ENCODE measurements at places on chromosomes 3 and 15.
A peak's percentile ranks its signal among the peaks of the same experiment; 100 is the strongest.

DNA sequence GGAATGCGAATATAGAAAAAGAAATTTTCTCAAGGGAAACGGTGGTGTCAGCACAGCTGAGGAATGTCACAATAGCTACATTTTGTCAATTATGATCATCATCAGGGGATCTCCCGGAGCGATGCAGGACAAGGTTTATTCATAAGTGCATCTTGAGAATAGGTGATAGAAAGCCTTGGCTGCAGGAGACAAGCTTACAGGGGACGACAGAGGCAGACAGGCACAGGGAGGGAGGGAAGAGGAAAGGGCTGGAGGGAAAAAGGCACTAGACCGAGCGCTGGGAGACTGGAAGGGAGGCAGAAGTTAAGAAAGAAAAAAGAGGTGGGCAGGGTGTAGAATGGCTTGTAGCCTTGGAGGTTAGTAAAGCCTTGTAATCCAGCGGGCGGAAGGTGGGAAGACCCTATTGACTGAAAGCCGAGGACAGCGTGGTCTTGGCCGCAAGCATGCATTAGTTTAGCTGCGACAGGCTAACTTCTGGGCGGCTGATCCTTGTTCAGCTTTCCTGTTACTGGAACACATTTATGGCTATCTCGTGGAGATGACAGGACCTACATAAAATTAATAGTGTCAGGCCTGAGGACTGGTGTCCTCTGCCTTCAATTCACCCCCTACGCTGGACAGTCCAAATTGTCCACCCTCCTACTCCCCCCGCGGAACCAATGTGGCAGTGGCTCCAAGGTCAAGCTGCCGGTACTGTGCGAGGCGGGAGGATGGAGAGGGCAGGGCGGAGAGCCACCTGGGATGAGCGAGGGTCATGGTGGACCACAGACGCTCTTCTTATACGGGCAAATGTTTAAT is 1.4 kb upstream of the NECTIN3 start:
- no peak for DNase-seq

- no peak for DNase-seq
These were observed 271.0 kb upstream of the GADL1 start for GRCh38 chr3:31165399-31165860.

DNA sequence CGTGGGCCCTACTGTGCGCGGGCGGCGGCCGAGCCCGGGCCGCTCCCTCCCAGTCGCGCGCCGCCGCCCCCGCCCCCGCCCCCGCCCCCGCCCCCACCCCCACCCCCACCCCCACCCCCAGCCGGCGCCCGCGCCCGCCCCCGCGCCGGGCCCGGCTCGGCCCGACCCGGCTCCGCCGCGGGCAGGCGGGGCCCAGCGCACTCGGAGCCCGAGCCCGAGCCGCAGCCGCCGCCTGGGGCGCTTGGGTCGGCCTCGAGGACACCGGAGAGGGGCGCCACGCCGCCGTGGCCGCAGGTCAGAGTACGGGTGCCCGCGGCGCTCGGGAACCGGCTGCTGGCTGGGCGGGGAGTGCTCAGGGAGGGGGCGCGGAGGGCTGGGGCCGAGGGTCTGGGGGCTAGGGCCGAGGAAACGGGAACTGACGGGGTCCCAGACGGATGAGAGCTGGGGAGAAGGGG is 1.1 kb upstream of the PPARG start:
- DNase-seq = no peak

DNA sequence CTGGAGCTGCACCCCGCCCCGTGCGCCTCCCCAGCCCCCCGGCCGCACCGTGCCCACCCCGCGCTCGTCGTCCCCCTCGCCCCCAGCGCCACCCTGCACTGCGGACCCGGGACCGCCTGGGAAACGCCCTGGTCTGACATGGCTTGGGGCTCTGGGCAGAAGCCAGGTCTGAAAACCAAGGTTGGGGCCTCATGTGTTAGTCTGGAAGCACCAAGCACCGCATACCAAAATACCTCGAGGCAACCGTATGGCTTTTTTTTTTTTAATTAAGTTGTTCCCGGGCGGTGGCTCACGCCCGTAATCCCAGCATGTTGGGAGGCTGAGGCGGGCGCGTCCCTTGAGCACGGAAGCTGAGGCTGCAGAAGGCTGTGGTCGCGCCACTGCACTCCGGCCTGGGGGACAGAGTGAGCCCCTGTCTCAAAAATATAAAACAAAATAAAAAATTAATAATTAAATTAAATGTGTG is 91.5 kb upstream of the CHD2 start:
- peak; percentile 32 for DNase-seq

GRCh38 chr15:88913017-88913849 is at the start of gene MFGE8:
Gene MFGE8, minus strand, starts transcription at chr15:88913379. Its CDS starts 60 bp downstream, at chr15:88913319.
- DNase-seq = peak; percentile 63

- DNase-seq = no peak
These were observed 5.8 kb downstream of the SLC12A6 start for GRCh38 chr15:34331809-34332208.

DNA sequence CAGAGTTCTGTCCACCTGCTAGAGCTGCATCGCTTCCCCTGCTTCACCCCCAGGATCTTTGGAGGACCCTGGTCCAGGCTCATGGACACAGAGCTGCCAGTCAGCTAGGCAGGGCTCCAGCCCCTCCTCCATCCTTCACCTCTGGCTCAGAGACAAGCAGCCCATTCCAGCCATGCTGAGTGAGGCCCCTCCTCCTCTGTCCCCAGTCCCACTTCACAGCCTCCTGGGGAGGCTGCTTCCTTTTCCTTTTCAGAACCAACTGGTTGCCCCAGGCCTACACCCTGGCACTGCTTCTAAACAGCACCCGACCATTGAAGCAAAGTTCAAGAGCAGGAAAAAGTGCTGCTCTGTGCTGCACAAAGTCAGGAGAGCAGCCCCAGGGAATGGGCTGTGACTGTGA is 22.2 kb downstream of the IQSEC1 start:
- no peak for DNase-seq

GRCh38 chr3:66390013-66390412 is 110.8 kb downstream of the LRIG1 start:
- DNase-seq = no peak

DNA sequence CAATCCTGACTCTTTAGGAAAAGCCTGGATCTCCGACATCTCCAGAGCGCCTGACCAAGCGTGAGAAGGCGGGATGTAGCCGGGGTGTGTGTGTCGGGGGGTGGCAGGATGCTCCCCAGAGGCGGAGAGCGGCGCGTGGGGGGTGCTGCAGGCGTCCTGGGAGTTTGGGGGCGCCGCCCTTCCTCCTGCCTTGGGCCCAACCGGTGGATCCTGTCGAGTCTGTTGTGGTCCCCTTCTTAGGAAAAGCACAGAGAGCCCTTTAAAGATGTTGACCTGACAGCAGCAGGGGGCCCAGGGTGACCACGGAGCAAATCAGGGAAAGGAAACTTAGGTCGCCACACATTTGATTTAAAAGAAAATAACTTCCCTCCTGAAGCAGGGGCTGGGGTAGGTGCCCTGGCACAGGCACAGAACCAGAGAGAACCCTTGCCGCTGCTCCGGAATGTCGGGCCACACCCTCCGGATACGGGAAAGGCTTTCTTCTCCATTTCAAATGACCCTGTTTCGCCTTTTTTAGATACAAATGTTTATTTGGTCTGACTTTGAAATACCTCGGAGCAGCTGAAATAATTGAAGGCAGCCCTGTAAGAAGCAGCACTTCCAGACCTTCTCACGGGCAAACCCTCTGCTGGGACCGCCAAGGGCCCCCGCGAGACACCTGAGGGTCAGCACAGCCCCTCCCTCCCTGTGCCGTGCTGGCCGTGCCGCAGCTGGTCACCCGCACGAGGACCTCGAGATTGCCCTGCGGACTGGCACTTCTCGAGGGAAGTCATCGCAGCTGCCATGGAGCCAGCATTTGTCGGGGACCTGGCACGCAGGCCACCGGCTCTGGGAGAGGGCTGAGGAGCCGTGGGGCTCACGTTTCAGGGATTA is 102.9 kb upstream of the KLF13 start:
- peak; percentile 33 for DNase-seq

DNA sequence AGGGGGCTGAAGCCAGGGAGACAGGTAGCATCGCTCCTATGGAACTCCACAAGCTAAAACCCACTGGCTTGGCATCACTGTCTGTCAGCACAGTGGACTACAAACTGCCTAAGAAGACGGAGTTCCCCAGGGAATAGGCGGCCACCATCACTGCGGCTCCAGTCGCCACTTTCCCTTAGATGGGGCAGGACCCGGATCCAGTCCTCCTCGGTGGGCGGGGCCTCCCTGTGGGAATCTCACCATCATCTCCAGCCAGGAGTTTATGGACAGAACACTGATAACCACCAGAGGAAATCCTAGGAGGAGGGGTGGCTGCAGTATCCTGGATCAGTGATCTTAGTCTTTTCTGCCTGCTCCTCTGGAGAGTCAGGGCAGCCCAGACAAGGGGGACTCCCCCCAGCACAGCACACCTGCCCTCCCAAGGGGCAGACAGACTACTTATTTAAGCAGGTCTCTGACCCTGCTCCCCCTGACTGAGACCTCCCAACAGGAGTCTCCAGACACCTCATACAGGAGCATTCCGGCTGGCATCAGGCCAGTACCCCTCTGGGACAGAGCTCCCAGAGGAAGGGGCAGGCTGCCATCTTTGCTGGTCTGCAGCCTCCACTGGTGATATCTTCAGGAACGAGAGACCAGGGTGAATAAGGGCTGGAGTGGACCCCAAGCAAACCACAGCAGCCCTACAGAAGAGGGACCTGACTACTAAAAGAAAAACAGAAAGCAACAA is 435.6 kb upstream of the RASGRP1 start:
- no peak for DNase-seq

DNA sequence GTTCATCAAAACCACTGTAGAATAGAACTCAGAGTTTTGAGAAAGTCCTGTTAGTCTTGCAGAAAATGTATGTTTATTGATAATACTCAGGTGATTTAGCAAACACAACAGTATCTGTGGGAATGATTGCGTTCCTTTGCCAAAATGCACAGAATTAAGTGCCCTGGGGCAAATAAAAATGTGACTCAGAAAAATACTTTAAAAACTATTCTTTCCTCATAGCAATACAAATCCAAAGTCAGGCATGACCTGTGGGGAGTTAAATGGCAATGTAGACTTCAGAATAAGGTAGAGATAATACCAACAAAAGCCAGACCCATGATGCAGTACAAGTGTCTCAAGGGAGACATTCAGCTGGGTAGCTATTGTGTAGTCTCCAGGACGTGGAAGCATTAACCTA is 72.3 kb upstream of the SNTN start:
- no peak for DNase-seq

DNA sequence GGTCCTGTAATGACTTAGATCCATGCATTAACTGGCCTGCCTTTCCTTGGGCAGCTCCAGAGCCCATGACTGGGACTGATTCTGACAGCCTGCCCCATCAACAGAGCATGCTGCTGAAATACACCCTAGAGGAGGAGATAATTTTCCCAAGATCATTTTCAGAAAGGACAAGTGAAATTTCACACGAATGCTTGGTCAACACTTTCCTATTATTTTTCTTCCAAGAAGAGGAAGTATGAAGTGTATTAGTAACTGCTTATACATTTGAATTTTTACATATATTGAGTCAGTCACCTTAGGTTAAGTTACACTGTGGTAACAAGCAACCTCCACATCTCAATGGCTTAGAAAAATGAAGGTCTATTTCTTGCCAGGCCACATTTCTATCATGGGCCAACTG is 9.7 kb upstream of the NMNAT3 start:
- DNase-seq = no peak

DNA sequence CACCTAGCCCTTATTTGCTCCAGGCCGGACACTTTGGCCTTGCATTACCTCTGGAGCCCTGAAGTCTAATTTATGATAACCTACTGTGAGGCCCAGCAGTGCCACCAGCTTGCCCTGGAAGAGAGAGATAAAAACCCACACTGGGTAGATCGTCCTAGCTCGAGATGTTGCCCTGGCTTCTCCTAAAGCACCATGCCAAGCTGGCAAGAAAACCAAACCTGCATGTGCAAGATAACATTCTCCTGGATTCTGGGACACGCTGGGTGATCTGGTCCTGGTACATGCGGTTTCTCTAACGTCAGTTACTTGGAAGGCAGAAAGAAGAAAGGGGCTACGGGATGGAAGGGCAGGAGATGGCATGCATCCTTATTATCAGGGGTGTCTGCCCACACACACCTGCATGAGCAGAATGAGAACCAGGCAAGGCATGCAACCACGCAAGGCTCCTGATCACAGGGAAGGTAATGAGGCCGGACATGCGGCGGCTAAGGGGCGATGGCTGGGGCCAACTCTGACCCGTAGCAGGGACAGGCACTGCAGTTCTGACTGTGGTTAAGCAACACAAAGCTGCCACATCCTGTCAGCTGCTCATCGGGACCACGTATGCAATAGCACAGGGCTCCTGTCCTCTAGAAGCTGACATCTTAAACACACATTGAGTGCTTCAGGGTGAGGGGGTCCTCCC is 73.0 kb downstream of the OXNAD1 start:
- no peak for DNase-seq

DNA sequence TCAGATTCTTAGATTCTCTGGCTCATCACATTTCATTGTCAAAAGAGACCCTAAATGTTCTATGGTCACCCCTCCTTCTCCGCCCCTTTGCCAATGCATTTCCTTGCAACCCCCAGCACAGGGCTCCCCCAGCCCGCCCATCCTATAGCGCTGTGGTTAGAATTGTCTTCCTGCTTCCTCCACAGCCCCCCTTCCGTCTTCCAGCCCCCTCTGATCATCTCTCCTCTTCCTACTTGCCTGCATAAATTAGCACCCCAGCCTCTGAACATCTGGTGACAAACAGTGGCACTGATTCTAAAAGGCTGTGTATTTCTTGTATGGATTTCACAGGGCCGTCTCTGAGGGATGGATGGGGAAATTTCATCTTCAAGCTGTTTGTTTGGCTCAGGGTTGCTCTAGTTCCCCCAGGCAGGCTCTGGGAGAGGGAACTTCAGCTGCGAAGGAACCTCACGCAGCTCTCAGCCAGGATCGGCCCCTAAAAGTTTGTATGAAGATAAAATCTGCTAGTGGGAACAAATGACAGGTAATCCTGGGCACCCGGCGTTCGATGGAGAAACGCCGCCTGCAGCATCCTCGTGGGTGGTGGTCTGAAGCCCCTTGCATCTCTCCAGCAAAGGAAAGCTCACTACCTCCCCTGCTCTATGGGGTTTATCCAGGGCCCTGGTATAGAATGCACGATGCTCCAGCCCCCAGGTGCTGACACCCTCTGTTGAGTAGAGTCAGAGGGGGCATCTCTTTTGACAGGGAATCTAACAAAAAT is 83.0 kb downstream of the WNT7A start:
- peak; percentile 50 for DNase-seq

DNA sequence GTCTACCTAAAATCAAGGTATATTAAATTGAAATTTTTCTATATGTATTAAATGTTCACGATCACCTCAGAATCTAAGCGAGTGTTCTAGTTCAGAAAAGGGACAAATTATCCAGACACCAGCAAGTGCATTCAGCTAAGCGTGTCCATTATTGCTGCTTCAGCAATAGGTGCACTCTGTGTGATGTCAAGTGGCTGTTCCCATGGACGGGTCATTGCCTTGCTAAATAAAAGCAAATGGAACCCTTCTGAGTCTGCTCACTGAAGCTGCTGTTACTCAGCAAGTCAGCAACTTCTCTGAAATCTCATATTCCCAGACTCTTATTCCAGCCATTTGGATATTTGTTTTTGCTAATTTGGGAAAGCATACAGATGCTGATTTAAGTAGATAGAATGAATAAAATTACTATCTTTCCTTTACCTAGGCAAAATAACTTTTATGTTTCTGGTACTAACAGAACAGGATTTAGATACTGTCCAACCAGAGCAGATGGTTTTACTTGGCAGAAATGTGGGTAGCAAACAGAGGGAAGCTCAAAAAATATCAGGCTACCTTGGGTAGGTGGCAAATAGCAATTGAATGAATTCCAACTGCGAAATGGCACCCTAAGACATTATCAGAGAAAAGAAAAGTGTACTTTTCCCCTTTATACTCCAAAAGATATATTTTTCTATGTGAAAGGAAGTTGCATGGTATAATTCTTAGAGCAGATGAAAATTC is 407.0 kb downstream of the GAP43 start:
- no peak for DNase-seq

Data from dorsolateral prefrontal cortex (tissue), 122 donors.